ENCODE measurements at places on chromosomes 3 and 15.

GRCh38 chr3:36097209-36097608 is 283.1 kb upstream of the STAC start:
- no peak for DNase-seq

- DNase-seq, result no peak
These were observed 523.9 kb upstream of the AGTR1 start for GRCh38 chr3:148173851-148174250.

GRCh38 chr15:81880833-81881232 is 165.0 kb downstream of the MEX3B start:
- no peak for DNase-seq

- DNase-seq, result no peak
These were observed 236.8 kb upstream of the TBC1D5 start for GRCh38 chr3:17979252-17979651.
